Thyroid gland (tissue), 4 donors: ENCODE measurements at places on chromosomes 6 and 20.

GRCh38 chr6:168355716-168356522 is 36.3 kb upstream of the DACT2 start:
- peak; percentile 54 for DNase-seq

- no peak for DNase-seq
These were observed 18.6 kb upstream of the MCM3 start for GRCh38 chr6:52303178-52303577.

DNA sequence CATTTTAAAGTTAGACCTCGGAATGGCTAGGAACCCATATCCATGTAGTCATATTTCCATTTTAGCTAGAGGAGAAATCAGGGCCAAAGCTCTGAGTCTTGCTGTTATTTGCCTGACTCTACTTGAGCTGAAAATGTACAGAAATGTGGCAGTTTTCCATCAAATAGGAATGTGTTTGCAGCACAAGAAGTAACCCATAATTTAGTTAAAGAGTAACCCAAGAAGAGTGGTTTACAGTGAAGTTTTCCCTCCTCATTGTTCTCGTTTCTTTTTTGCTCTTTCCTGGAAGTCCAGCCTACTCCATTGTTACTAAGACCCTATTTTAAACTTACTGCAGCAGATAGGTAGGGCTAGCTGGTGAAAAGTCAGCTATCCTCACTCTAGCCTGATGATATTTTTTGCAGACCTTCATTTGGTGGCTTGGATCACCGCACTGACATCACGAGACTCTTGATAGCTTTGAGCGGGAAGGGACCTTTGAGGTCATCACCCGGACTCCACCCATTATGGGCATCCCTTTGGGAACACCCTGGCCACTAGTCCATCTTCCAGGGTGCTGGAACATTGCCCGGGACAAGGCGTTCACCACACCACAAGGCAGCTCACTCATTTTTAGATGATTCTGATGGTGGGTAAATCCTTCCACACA is 28.0 kb upstream of the ADGRF5 start:
- DNase-seq: peak; percentile 14

GRCh38 chr6:43768983-43769525 is 957 bp upstream of the VEGFA start:
- DNase-seq: no peak
